Activated naive CD4-positive, alpha-beta T cell treated with anti-CD3 and anti-CD28 coated beads for 36 hours (primary cell): ENCODE measurements at places on chromosomes 5 and 9.

GRCh38 chr5:101728933-101729332, 567.2 kb downstream of the SLCO4C1 start:
- no peak for DNase-seq

DNA sequence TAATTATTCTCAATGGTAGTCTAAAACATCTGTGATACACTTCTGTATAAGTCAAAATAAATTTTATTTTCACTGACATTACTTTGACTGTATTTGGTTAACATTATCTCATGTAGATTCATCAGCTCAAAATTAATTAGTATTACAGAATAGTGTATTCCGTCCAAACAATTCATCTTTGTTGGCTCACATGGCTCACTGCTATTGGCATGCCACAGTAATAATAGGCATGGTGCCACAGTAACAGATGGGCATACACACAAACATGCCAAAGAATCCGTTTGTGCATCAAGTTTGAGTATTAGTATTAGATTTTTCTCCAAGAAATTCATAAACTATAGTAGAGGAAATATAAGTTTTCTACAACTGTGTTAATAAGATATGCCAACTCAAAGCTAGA, 14.2 kb downstream of the AP3B1 start:
- no peak for DNase-seq

DNA sequence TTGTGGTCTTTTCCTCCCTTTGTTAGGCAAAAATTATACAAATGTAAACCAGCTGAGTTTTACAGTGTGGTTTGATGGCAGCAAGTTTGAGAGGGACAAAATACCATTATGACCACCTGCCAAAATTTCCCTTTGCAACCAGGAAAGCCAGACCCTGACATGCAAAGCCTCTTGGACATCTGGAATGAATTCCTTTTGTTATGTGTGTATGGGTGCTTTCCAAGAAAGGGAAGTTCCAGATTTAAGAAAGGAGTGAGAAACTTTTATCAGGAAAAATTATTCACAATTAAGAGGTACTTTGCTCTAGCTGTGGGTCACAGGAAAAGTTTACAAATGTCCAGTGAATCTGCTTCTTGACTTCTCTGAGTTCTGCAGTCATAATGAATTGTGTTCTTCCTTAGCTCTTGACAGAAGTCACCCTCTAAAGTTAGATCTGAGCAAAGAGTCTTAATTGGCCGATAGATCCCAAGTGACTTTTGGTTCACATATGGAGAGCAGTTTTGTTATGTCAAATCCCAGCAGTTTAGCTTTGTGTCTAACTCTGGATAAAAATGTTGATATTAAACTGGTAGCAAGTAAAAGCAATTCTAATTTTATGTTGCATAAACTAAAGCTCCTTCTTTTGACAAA, 295.9 kb upstream of the ZNF608 start:
- no peak for DNase-seq

DNA sequence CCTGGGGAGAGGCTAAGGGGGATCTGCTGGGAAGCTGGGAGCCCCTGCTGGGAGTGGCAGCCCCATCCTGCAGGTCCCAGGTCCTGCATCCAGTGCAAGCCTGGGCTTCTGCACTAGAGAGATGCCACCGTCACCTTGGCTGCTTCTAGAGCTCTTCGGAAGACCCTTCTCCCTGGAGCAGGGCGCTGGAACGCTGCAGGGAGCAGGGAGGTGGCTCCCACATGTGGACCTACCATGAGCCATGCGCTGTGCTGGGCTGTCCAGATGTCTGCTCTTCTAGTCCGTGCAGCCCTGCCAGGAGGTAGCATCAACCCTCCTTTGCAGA, 90.9 kb upstream of the PHYKPL start:
- no peak for DNase-seq

DNA sequence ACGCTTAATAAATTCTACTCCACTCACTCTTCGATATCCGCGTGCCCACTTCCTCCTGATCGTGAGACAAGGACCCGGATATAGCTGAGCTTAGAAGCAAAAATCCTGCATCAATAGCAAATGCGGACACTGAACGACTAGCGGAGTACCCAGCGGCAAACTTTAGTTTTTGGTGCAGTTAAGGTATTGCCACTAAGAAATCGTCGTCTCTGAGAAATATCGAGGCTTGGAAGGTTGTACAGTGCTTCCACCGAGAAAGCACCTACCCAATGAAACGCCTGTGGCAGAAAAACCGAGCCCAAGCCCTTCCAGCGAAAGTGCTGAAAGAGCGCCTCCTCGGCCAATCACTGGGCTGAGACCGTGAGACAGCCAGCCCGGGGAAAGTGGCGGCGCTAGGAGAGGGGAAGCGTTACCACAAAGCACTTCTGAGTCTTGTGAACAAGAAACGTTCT, 32.2 kb downstream of the ANXA2R start:
- DNase-seq, result peak; percentile 88
